NCI-H1417 (cell line): ENCODE measurements at places on chromosomes 2 and 18.

GRCh38 chr2:201152517-201152916 is 30.4 kb upstream of the CASP10 start:
- no peak for DNase-seq

GRCh38 chr2:172704072-172704936 is 31.3 kb upstream of the RAPGEF4 start:
- peak; percentile 26 for DNase-seq

DNA sequence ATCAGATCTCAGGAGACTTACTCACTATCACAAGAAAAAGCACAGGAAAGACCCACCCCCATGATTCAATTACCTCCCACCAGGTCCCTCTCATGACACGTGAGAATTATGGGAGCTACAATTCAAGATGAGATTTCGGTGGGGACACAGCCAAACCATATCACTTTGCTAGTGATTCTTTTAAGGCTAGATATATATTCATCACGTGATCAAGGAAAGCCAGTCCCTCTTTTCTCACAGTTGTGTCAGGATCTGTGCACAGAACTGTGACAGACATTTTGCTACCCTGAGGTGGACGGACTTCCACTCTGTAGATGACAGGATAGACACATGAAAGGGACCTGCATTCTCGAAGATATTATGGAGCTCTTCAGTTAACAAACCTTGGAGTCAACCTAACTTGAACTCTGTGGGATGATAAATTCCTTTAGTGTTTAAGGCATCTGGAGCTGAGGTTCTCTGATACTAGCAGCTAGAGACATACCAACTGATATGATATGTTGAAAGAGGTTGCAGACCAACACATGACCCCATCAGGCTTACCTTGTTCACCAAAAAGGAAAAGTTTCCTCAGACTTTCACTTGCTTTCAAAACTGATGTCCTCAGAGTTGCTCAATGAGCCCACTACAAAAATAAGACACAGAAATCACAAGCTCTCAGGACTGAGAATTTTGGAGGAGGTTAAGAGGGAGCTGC is 66.3 kb upstream of the SCG2 start:
- no peak for DNase-seq

- DNase-seq, result peak; percentile 35
Observed at GRCh38 chr18:49752095-49752457, 61.3 kb downstream of the ACAA2 start.

DNA sequence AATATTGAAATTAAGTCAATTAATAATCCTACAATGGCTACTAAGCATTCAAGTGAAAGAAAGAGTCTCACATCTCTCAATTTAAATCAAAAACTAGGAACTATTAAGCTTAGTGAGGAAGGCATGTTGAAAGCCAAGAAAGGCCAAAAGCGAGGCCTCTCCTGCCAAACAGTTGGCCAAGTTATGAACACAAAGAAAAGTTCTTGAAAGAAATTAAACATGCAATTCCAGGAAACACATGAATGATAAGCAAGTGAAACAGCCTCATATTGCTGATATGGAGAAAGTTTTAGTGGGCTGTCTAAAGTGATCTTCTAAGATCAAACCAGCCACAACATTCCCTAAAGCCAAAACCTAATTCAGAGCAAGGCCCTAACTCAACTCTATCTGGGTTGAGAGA is 11.8 kb downstream of the RDH14 start:
- DNase-seq, result no peak

DNA sequence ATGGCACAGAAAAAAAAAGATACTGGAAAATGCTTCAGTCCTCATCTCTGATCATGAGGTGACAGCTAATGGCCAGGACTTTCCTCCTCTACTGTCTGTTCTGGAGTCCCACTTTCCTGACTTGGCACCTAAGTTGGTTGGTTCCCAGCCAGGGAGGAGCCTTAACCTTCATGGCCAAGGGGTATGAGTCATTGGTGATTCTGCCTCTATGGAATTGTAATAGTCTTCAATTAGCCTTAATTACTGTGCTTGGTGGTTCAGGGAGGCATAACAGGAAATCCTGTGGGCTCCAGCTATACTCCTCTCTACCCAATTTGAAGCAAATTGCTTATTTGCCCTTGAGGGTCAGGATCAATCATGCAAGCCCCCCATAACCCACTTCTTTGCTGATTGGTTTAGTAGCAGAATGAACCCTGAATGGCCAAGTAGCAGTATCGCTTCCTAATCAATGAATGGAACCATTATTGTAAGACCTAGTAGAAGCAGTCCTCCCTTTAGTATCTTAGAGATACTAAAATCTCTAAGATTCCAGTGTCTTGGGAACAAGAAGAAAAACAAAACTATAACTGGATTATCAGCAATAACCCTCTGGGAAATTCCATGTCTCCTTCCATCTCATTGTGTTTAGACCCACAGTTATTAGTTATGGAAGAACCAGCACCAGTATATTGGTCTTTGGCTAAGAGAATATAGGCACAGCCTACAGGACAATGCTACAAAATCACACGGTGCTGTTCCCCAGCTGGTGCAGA is 109.0 kb downstream of the COL6A3 start:
- no peak for DNase-seq

DNA sequence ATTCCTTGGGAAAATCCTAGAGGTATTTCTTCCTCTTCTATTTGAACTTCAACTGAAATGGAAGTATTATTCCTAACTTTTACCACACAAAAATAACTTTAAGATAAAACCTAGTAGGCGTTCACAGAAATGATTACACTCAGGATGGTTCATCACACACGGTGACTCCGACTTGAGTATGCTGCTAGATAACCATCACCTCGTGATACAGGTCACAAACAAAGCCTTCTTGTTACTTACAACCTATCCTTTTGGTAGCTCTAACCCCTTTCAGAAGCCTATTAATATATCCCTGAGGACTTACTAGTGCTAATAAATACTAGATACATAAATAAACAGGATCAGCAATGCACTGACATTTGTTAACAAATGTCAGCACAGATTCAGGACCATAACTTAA is 101.0 kb upstream of the DNER start:
- no peak for DNase-seq

DNA sequence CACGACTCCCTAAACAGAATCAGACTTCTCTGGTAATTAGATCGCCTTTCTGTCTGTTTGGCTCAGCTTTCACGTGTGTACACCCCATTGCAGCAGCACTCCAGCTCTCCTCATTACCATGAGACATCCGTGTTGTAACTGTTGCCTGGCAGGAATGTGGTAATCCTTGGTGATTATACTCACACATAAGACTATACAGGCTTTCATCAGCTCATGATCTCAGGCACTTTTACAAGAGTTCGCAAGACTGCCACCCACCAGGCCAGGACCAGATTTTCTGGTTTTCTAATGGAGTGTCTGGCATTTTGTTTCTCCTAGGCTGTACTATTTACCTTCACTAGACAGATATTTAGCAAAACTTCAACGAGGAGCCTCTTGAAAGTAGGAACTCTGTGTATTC is 50.2 kb downstream of the ACVR1 start:
- DNase-seq, result peak; percentile 11
